ENCODE measurements at places on chromosomes 1 and 21. TPM values are rescaled to one million over a fixed set of nuclear protein-coding genes. Genes with fewer than 3 reads are reported as not detected.
A peak's percentile ranks its signal among the peaks of the same experiment; 100 is the strongest.

DNA sequence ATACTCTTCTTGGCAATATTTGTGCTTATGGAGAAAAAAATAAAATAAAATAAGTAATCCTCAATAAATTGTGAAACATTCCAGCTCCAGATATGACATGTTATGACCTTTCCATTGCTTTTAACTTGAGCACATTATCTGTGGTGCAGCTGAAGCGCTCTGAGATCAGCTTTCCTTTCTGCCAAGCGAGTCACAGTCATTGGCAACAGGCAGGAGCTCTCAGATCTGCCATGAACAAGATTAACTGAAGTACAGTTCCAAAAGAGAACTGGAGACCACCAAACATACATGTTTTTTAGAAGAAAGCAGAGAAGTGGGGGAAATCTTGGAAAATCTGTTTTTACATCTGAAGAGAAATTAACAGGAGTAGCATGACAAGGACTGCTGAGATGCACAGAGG, 89.2 kb upstream of the DSCAM start:
- no peaks in the 10 kb centered on the region for H3K4me1 ChIP-seq
- no peaks in the 10 kb centered on the region for H3K36me3 ChIP-seq
- no peak overlapping the region for H3K4me3 ChIP-seq
- H3K27me3 ChIP-seq = no peaks in the 10 kb centered on the region

ABCG1 gene
- 5.4 TPM for total RNA-seq

GRCh38 chr1:48878191-48878940, 101.7 kb upstream of the BEND5 start:
- peak; percentile 87 for DNase-seq
- H3K4me1 ChIP-seq = peaks cover 6% of the 10 kb centered on the region
- no peak overlapping the region for H3K4me3 ChIP-seq
- H3K27me3 ChIP-seq = no peaks in the 10 kb centered on the region
- H3K27ac ChIP-seq = no peak overlapping the region

GRCh38 chr1:13775459-13775858, 75.5 kb downstream of the PRDM2 start:
- H3K4me3 ChIP-seq = no peak overlapping the region
- no peaks in the 10 kb centered on the region for H3K27me3 ChIP-seq
- H3K4me1 ChIP-seq = no peaks in the 10 kb centered on the region
- H3K36me3 ChIP-seq = peaks cover 35% of the 10 kb centered on the region
- H3K27ac ChIP-seq = no peak overlapping the region

NOS1AP gene
- 4.9 TPM for total RNA-seq

GRCh38 chr1:27487966-27488884, 1.7 kb downstream of the WASF2 start:
- H3K27me3 ChIP-seq = no peaks in the 10 kb centered on the region
- peak; percentile 53 for DNase-seq
- H3K27ac ChIP-seq = peak overlapping the region; percentile 81
- H3K4me1 ChIP-seq = peaks cover 14% of the 10 kb centered on the region
- no peaks in the 10 kb centered on the region for H3K36me3 ChIP-seq
- H3K4me3 ChIP-seq = peak overlapping the region; percentile 67

CADM3 gene
- 3.1 TPM for total RNA-seq

DNA sequence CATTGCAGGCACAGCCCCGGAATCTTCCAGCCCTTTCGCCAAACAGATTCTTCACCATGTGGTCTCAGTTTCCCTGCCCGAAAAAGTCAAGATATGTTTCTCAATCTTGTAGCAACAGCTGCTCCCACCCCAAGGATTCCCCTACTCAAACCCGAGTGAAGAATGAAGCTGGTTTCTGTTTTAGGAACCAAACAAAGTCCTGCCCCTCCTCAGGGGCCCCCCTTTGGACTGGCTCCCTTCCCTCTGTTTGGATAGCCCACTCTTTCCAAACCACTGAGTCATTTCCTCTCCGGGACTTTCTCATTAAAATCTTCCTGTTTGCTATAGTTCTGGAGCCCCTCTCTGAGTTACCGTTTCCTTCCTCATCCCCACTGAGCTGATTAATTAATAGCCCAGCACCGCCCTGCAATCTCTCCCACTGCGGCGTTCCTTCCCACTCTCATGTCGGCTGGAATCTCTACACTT, 100.9 kb downstream of the TSEN15 start:
- H3K27ac ChIP-seq = no peak overlapping the region
- no peaks in the 10 kb centered on the region for H3K4me1 ChIP-seq
- no peaks in the 10 kb centered on the region for H3K27me3 ChIP-seq
- H3K4me3 ChIP-seq = no peak overlapping the region

KRTAP25-1 gene
- not detected for total RNA-seq

RHD gene
- not detected for total RNA-seq

Measured in cardiac muscle cell (in vitro differentiated cells and primary cell).